ENCODE measurements at places on chromosomes 5 and 9.

GRCh38 chr9:130869250-130869649 is 27.4 kb downstream of the QRFP start:
- DNase-seq = no peak

DNA sequence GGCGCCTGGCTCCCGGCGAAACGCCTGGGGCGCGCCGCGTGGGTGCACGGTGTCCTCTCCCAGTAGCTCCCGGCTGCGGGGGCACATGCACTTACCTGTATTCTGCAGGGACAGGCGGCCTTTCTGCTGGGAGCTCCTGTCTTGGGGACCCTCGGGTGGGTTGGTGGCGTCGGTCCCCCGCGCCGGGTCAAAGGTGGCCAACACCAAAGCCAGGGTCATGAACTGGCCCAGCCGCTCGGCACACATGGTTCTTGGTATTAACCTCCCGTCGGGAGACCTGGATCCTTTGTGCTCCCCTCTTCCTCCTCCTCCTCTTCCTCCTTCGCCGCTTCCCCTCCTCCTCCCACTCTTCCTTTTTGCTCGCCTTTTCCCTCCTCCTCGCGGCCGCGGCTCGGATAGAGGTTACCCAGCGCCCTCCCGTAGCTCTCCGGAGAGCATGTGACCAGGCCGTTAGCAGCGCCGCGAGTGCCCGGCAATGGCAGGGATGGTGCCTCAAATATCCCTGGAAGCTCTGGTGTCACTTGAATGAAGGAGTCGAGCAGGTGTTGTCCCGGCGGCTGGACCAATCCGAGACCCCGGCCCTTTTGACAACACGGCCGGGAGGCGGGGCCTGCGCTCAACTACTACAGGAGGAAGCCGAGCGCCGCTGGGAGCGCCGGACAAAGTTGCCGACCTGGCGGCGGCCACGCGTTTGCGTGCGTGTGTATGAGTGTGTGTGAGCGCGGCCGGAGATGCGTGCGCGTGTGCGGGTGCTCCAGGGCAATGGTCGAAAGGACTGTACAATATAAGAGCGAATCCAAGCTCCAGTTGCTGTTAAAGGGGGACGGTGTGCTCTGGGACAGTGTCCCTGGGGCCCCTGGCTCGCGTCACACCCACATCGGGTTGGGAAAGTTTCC is at the start of gene STC2:
Gene STC2 (minus strand): TSS at position 467 of the 896 bp plus-strand sequence. CDS start 221 bp downstream, at position 246.
- DNase-seq = no peak

DNA sequence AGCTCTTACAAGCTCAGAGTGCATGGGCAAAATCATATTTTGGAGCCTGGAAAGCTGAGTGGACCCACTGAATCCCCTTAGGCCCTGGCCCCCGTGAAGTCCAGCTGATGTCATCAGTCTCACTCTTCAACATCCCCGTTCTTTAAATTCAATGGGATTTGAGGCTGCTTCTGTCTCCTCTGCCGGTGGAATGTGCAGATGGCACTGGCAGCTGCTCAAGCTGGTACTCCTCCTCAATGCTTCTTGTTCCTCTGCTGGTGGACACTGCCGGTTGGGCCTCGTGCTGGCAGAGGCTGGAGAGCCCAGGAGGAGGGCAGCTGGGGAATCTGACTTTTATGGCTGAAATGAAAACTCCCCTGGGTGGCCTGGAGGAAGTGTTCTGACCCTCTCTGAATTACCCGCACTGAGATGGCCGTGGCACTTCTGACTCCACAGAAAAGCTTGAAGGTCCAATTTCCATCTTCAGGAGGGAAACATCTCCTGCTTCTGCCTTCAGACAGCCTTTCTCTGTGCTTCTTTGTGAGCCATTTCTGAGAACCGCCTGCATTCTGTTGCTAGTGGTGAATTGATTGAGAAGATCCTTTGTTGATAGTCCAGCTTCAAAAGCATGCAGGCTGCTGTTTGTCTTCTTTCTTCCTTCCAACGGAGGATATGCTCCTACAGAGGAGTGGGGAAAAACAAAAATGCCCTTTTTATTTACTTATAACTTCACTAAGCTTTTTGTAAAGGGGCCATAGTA is 298.9 kb downstream of the TMEM38B start:
- DNase-seq = no peak

DNA sequence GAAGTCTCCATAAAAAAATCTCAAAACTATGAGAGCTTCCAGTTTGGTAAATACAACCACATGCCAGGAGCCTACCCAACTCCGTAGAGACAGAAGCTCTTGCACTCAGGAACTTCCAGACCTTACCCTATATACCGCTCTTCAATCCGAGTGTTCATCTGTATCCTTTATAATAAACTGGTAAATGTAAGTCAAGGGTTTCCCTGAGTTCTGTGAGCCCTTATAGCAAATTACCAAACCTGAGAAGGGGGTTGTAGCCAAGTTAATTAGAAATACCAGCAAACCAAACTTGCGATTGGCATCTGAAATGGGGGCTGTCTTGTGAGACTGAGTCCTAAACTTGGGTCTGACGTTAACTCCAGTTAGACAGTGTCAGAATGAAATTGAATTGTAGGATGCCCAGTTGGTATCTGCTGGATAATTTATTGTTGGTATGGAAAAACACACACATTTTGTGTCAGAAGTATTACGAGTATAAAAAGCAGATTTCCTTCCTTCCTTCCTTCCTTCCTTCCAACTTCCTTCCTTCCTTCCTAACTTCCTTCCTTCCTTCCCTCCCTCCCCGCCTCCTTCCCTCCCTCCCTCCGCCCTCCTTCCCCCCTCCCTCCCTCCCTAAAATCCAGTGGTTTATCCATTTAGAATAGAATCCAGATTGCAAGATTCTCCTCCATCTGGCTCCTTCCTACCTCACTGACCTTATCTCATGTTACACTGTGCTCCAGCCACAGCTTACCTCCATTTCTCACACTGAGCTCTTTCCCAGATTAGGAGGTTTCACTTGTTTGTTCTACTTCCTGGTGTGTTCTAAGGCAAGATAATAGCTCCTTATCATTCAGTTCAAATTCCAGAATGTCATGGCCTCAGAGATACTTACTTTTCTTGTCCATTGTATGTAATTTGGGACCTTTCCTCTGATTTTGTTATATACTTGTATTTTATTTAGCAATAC is 196.7 kb downstream of the WDR70 start:
- no peak for DNase-seq

DNA sequence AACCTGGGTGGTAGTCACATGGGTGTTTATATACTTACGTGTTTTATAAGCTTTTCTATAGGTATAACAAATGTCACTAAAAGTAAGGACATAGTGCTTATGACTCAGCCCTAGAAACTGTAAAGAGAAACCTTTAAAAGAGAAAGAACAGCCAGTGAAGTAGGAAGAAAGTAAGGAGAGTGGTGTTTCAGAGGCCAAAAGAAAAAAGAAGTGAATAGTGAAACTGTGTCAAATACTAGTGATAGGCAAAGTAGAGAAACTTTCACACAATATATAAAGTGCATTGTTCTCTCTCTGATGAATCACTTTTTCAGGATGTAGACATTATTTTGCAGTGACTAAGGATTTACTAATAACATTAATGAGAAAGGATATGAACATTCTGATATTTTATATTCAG is 74.2 kb upstream of the SUSD1 start:
- no peak for DNase-seq

- DNase-seq = no peak
Observed at GRCh38 chr9:27347889-27348288, 50.9 kb upstream of the EQTN start.

DNA sequence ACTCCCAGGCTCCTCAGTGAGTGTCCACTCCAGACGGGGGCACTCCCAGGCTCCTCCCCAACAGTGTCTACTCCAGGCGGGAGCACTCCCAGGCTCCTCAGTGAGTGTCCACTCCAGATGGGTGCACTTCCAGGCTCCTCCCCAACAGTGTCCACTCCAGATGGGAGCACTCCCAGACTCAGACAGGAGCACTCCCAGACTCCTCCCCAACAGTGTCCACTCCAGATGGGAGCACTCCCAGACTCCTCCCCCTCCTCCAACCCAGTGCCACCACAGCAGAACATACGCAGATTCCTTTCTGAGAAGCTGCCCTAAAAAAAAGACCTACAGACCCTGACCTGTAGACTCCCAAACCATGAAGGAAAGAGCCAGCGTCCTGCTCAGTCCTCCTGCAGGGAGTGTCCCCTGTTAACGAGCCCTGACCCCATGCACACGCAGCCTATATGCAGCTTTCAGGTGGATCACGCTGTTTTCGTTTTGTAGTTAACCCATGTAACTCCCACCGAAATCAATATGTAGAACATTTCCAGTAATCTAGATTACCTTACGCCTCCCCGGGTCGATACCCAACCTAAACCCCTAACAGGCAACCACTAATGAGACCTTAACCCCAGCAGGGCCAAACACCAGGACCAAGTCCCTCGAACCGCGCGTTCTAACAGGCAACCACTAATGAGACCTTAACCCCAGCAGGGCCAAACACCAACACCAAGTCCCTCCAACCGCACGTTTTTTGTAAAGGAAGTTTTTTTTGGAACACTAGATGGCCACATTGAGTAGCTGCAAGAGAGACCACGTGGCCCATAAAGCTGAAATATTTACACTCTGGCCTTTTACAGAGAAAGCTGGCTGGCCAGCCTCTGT is 15.7 kb downstream of the PNPLA7 start:
- no peak for DNase-seq

GRCh38 chr9:9045572-9045971 is 1246.0 kb upstream of the DMAC1 start:
- DNase-seq = no peak

DNA sequence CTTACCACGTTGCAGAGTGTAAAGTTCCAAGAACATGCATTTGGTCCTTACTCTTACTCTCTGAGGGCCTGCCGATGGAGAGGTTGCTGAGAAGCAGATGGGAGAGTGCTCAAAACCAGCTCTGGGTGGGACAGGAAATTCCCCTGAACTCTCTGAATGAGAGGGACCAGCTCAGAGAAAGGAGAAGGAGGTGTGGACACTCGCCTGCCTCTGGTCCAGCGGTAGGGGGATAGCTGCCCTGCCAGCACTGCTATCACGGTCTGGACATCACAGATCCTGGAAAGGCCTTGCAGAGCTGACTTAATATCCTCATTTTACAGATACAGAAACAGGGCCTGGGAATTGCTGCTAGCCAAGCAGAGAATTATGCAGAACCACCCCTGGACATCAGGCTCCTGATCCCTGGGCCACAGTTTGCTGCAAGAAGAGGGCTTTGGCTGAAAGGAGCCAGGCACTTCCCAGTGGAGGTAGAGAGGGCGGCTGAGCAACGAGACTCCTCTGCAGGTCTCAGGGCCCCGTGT is 4.9 kb downstream of the TRAF1 start:
- no peak for DNase-seq

DNA sequence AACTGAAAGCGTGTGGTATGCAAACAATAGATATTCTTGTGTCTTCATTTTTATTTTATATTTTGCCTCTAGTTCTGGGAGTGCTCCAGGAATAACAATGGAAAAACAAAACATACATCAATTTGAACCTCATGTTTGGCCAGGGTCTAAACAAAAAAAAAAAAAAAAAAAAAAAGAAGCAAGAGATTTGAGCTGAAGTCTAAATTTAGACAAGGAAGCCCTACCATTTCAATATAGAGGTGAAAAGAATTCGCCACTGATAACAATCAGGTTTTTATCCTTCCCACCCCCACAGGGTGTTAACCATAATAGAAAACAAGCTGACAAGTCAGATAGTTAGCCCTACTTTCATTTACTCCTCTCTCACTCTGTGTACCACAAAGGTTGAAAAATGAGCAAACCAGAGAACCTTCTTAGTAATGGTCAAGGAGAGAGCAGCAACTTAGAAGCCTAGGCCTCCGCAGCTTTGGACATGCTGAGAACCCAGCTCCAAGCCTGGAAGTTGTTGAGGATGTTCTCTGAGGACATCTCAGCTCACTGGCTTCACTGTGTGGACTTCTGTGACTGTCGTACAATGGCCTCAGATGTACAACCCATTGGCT is 118.2 kb upstream of the HMHB1 start:
- no peak for DNase-seq

DNA sequence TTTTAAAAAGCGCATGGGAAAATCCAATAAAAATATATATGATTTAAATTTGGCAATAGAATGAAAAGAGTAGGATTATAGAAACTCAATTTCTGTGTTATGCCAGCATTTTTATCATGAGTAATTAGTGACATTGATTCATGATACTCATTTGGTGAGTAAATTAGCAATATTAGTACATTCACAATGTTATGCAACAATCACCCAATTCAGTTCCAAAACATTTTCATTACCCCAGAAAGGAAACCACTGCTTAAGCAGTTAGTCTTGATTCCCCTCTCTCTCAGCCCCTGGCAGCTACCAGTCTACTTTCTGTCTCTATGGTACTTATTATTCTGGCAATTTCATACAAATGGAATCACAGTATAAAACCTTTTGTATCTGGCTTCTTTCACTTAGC is 27.0 kb downstream of the OSMR start:
- no peak for DNase-seq

- DNase-seq = no peak
Observed at GRCh38 chr9:13971966-13972655, 341.8 kb downstream of the NFIB start.

GRCh38 chr5:52356311-52356918 is 431.3 kb upstream of the ITGA1 start:
- no peak for DNase-seq

DNA sequence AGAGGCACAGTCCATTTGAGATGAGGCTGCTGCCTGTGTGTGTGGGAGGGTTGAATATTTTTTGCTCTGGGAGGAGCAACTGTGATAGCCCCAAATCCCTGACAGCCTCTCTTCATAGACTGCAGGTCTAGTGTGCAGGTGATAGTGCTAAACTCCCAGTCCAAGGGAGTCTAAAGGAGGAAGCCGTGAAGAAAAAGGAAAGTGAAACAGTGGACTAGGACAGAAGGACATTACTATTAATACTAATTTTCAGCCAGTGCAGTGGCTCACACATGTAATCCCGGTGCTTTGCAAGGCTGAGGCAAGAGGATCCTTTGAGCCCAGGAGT is 295.0 kb downstream of the PDE4D start:
- no peak for DNase-seq

- no peak for DNase-seq
Observed at GRCh38 chr5:171102877-171103610, 206.0 kb upstream of the TLX3 start.

DNA sequence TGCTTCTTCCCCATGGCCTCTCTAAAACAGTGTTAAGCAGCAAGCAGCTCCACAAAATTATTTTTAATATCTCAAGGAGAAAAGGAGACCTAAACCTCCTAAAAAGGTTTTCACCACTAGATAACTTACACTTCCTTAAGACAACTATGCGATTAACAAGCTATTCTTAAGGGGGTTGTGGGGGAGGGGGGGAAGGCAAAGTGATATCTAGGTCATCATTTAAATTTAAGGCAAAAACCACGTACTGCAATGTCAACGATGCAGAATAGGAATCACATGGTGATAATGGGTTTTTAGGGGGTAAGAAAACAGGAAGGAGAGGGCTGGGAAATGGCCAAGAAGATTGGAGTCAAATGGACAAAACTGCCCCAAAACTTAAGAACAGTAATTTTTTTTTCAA is 32.6 kb downstream of the CSNK1A1 start:
- no peak for DNase-seq

GRCh38 chr5:52822437-52822836 is 34.7 kb downstream of the ITGA1 start:
- no peak for DNase-seq

Measured in T-helper 1 cell (primary cell).